Posterior vena cava (tissue), 2 donors: ENCODE measurements at places on chromosomes 7 and 10.

GRCh38 chr10:47092831-47093230, 181.6 kb downstream of the PTPN20 start:
- no peak for DNase-seq

- DNase-seq = no peak
Observed at GRCh38 chr10:109895848-109896247, 27.5 kb downstream of the XPNPEP1 start.

- DNase-seq = no peak
Observed at GRCh38 chr7:105926131-105926530, 36.9 kb upstream of the CDHR3 start.

- DNase-seq = no peak
Observed at GRCh38 chr10:120039046-120039445, 146.5 kb downstream of the SEC23IP start.

DNA sequence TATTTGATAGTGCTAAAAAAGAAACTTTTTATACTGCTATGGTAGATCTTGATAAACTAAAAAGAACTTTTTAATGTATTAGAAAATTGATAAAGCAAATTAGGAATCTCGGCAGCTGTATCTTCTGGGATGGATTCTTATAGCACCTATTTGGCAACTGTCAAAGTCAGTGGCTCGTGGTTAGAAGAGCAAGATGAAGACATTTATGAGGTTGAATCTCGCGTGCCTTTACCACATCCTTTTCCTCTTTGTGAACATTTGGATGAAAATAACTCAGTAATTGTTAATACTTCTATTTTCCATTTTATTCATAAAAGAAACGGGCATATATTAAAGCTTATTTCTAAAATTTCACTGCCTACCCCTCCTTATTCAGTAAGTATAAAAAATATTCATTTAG, 76.2 kb downstream of the CYP51A1 start:
- no peak for DNase-seq

GRCh38 chr10:131068760-131069159, 242.8 kb downstream of the TCERG1L start:
- DNase-seq = no peak

GRCh38 chr10:66353422-66353821, 572.4 kb upstream of the LRRTM3 start:
- DNase-seq = no peak

DNA sequence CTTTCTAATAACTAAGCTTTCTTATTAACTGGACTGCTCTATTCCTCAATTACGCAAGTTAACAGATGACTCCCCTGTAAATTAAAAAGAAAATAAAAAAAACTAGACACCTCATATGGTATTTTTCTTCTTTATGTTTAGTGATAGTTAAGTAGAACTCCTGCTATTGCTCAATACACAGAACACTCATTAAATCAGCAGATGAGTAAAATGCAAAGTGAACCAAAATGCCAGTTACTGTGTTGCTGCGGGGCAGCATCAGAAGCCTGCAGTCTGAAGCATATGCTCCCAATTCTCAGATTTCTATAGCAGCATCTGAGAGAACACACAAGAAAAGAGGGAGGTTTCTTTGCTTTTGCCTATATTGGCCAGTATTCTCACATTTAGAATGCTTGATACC, 28.4 kb downstream of the CDK6 start:
- no peak for DNase-seq

GRCh38 chr10:28219251-28219650, 83.6 kb downstream of the MPP7 start:
- DNase-seq = no peak

DNA sequence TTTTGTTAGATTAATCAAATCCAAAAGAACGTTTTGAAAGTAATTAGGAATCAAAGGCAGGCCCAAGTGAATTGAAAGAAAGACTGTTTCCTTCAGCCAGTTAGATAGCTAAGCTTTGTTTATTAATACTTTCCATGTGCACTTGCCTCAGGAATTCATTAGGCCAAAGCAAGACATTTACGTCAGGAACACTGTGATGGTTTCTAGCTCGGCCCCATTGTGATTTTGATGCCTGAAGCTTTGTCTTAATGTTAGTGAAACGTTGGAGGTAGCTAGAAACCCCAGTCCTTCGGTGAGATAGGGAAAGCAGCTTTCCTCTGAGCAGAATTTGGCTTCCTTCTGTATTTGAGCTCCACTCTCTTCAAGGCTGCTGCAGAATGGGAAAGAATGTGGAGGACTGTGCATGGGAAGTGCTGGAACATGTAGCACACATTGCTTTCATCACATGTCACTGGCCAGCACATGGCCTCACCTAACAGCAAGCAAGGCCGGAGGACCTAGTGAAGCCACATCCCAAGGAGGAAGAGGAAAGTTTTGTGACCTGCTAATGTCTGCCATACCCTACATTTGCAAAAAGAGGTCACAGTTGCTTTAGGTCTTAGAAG, 64.1 kb downstream of the PCGF5 start:
- no peak for DNase-seq

- no peak for DNase-seq
Observed at GRCh38 chr7:7718492-7718891, at the start of gene RPA3. Gene RPA3, minus strand, starts transcription at chr7:7718607. Its CDS starts 78,189 bp downstream, at chr7:7640418.

DNA sequence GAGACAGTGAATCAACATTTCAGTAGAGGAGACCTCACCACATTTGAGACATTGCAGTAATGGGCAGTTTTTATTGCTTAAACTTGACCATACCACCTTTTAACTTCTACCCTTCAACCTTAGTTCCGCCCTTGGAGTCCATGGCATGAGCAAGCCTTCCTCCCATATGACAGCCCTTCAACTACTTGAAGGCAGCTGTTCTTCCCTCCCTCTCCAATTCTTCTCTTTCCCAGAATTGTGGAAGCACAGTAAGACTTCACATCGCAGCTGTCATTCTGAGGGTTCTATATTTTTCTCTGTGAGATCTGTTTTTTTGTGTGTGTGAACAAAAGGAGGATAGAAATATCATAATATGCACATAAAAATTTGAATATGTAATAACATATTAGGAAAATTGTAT, 2.2 kb upstream of the TSPAN12 start:
- no peak for DNase-seq

DNA sequence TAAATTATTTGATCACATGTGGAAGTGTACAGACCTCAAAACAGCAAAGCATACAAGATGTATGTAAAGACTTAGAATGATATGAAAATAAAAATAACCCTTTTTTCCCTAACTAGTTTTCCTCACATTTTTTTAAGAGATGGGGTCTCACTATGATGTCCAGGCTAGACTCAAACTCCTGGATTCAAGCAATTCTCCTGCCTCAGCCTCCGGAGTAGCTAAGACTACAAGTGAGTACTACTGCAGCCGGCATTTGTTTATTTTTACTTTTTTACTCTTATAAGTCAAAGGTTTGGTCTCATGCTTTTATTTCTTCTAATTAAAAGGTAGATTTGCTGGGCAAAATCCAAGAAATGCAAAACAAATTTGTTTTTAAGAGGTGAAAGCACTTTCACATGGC, 124.4 kb upstream of the ASAH2 start:
- no peak for DNase-seq

GRCh38 chr10:110268971-110269370, 35.7 kb downstream of the SMNDC1 start:
- DNase-seq = no peak
